Sigmoid colon (tissue), 7 donors: ENCODE measurements at places on chromosomes 4 and X. TPM values are rescaled to one million over a fixed set of nuclear protein-coding genes. Genes with fewer than 3 reads are reported as not detected.

HHIP gene
- total RNA-seq = 0.55 TPM

CCNG2 gene
- total RNA-seq = 25.7 TPM

TMSB15A gene
- total RNA-seq = not detected

ESX1 gene
- not detected for total RNA-seq

MAGEA9B gene
- not detected for total RNA-seq

RBM46 gene
- total RNA-seq = 2.1 TPM

SLC34A2 gene
- total RNA-seq = not detected

USP17L15 gene
- total RNA-seq = not detected

MAGEA2 gene
- total RNA-seq = not detected

DNA sequence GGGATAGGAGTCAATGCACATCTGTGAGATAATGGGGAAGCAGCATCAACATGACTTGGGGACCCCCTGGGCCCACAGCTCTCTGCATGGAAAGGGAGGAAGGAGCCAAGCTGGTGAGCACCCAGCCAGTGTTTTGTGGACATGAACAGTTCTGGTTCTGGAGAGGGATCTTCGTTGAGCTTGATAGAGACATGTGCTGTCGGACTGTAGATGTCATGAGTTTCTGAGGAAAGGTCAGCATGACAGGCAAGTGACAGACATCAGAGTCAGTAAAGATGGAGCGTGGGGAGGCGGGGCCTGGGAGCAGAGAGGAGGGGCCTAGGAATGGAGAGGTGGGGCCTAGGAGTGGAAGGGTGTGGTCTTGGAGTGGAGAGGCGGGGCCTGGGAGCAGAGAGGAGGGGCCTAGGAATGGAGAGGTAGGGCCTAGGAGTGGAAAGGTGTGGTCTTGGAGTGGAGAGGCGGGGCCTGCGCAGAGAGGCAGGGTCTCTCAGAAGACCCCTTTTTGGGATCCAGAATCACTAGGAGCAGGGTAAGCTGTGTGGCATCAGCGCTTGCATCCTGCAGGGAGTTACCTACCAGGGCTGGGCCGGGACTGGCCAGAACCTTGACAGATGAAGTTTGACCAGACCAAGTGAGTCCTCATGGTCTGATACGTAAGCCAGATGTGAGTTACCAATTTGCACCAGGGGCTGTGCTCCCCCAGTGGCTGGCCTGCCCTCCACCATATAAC is 33.7 kb downstream of the PIGG start:
- no peak for DNase-seq

DNA sequence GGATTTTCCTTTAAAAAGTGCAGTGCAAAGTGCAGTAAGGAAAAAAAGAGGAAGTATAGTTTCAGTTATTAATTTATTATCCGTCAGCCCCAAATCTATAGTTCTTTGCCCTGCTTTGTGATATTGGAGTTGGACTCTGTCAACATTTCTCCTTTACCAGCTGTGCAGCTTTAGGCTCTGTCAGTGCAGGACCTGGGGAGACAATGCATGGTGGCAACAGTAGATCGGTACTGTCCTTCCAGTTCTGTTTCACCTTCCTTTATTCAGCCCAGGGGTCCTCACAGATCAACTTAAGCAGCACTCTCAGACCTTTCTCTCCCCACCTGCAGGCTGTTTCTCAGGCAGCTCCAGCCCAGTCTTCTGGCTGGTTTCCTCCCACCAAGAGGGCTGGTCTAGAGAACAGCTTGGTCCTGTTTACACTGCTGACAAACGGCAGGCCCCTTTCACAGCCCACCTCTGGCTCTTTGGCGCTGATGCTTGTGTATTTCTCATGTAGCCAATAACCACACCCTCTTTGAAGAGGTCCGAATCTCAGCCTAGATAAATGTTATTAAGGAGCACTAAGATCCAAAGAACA is 71.6 kb downstream of the MCUB start:
- DNase-seq = no peak

GRCh38 chr4:7981738-7982394 is 42.2 kb upstream of the AFAP1 start:
- DNase-seq = no peak

GRCh38 chr4:101856149-101856548 is 65.6 kb downstream of the BANK1 start:
- no peak for DNase-seq

- DNase-seq = no peak
These were observed 59.3 kb downstream of the AMMECR1 start for GRCh38 chrX:110258552-110258951.

DNA sequence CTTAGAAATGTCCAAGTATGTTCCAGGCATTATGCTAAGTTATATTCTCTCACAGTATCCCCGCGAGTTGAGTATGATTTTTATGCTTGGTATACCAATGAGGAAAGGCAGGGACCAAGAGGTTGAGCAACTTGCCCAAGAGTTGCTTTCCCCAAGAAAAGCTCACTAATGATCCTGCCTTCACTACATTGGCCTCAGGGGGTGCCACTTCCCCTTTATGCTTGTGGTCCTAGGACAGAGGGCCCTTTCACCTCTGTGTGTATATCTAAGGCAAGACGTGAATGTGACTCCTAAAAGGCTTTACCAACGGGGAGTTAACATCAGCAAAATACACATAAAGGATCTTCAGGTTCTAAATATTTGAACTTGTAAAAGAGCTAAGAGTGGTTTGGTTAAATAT is 164.4 kb upstream of the CPEB2 start:
- DNase-seq = no peak

DNA sequence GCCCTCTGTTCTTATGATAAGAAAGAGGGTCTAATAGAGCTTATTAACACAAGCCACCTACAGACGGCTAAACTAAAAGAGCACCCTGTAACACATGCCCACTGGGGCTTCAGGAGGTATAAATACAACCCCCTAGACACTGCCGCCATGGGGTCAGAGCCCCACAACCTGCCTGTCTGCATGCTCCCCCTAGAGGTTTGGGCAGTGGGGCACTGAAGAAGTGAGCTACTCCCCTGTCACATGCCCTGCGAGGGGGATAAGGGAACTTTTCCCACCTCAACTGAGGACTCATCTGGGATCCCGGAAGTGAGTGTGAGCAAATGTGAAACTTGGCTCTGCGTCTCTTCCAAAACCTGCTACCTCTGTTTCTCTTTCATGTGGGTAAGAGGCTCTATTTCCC is 334.5 kb downstream of the ADAM29 start:
- DNase-seq = no peak

DNA sequence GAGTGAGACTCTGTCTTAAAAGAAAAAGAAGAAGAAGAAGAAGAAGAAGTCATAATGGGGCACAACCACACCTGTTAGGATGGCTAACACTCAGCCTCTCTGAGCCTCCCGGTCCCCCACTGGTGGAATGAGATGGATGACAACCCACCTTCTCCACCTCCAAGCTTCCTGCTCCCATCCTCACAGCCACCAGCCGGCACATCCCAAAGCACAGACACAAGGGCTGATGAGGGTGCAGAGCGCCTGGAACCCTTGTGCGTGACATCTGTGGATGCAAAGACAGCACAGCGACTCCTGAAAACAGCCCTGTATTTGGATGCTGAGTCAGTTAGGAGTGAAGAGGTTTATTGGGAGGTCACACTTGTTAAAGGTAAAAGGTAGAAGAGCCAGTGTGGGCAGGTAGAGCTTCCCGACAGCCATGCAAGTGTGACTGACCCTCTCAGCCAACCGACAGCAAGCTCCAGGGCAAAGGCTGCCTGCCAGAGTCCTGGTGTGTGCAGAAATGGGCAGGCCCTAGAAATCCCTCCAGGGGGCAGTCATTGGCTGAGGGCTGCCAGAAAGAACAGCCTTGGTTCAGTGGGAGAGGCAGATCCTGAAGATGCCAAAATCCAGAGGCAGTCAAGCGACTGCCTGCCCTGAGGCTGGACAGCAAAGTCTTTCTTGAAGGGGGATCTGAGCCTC is 26.6 kb upstream of the MAN2B2 start:
- no peak for DNase-seq

- DNase-seq = no peak
These were observed 44.1 kb upstream of the NEUROG2 start for GRCh38 chr4:112560084-112560483.

- DNase-seq = no peak
These were observed 28.9 kb downstream of the MAOB start for GRCh38 chrX:43853225-43853828.

DNA sequence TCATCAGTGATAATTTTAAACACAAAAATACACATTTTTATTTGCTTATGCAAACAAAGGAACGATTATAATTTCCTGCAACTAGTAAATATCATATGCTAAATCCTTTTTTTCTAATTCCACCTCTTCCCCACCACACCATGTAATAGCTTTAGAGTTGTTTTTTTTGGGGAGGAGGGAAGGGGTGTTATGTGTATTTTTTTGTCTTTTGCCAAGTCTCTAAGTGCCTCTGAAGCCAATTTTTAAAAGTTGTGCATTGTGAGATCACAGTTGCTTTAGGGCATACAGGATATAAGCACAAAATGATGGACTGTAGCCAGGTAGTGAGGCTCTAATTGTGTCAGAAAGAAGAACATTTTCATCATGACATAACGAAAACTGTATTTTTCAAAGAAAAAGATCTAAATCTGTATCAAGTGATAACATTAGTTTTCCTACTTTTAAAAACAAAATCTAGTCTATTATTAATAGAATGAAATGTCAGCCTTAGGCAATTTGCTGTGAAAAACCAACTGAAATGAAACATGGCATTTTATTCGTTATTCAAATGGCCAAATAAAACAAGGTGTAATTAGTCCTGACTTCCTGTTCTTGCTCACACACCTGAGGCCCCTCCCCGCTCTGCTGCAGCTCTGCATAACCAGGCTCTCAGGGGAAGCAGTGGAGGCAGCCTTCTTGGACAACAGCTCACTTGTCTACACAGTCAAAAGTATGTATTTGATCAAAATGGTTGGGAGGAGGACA is 157.4 kb downstream of the PALLD start:
- DNase-seq = no peak

DNA sequence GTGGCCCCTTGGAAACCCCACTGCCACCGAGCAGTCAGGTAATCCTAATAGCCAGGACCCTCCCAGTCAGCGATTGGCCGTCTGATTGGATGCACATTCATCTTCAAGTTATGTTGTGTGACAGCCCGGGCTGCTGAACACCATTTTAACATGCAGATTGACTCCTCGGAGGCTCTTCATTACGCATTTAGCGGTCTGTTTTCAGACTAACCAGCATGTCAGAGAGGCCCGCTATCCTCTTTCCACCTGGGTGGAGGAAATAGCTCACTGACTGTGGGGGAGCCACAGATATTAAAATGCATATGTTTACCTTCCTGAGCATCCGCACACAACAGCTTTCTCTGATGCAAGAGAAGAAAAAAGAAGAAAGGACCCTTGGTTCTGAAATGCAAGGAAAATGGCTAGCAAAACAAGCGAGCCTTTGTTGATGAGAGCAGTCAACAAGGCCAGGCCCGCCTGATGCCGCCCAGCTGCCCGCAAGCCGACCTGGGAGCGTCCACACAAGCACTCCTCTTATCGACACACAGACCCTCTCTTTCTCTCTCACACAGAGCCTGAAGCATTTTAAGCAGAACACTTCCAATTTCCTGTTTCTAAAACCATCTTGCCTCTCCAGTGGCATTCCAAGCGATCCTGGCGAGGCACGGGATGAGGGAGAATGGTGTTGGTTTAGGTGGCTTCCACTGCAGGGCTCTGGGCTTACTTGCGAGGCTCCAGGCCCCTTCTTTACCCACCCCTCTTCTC is 118.3 kb downstream of the MGST2 start:
- peak; percentile 67 for DNase-seq

DNA sequence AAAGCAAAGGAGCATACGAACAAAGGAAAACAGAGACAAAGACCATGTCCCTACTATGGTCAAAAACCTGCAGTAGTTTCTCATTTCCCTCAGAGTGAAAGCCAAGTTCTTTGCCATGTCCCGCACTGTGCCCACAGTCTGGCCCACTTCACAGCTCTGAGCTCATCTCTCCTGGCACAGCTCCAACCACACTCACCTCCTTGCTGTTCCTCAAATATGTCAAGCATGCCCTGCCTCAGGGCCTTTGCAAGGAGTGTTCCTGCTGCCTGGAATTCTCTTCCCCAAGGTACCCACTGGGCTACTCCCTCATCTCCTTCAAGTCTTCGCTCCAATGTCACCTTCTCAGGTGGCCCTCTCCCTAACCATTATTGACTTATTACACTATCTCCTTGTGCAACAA is 72.1 kb downstream of the COX18 start:
- DNase-seq = no peak
